Skeletal muscle cell (primary cell): ENCODE measurements at places on chromosomes 5 and 9.

GRCh38 chr9:109181284-109181683, 14.2 kb upstream of the FRRS1L start:
- DNase-seq = no peak

DNA sequence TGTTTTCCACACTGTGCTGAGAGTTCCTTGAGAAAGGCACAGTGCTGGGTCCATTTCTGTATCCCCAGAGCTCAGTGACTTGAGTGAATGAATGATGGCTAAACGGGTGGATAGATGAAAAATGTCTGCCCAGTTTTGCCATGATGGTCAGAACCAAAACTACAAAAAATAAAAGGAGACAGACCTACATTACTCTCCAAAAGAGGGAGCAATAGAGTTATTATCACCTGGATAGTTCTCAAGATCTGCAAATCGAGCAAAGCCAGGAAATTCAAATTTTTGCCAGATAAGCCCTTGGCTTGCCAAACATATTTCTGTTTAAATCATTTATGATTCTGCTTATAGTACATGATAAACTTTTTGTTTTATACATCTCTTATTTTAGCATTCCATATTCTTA, 214.2 kb upstream of the ZNF462 start:
- no peak for DNase-seq

DNA sequence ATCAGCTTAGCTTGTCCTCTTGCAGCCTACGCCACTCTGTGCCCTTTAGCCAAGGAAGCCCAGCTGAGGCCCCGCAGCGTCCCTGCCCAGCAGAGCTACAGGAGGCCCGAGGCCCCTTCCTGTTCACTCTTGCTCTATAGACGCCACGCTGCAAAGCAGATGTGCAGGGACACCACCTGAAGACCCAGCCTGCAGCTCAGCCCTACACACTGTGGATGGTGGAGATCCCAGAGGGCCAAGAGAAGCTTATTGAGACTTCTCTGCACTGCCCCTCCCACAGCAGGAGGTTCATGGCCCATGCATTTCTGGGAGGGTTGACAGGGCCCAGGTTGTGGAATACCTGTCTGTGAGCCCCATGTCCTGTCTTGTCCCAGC, 33.6 kb downstream of the IRF1 start:
- no peak for DNase-seq

GRCh38 chr9:84969084-84969483, 299.6 kb downstream of the NTRK2 start:
- no peak for DNase-seq

DNA sequence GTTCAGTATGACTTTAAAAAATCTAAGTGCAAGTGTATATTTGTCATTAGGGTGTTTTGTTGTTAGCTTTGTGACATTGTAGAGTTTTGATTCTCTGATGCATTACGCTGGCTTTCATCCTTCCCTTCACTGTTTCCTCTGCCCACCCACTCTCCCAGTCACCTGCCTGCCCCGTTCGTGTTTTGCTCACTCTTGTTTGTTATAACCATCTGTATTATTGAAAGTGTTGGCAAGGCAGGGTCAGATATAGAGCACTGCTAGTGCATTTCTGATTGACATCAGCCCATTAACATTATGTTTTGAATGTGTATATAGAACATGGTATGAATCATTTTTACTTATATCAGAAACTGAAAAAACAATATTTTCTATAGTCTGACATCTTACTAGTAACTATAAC, 27.3 kb downstream of the SCGB3A1 start:
- no peak for DNase-seq

GRCh38 chr9:72255569-72255968, 106.3 kb downstream of the GDA start:
- no peak for DNase-seq

DNA sequence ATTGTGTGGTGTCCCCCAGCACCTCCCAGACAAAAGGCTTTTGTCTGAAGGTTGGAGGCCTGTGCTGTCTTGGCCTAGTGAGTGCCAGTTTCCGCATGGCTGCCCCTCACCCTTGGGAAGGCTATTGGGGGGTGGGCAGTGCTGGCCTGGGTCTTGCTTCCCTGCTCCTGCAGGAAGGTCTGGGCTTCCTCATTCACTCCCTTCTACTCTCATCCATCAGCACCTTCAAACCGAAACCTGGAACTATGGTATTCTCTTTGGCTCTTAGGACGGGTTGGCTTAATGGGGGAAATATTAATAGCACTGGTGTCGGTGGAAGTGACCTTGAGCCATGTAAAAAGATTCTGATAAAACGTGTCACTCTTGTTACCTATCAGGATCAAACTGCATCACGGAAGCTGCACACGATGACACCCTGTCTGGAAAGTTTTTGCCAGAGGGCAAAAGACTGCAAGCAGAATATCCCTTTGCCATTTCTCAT, 34.0 kb upstream of the GLRX start:
- DNase-seq = no peak

- DNase-seq = no peak
Observed at GRCh38 chr5:669111-669841, 23.9 kb downstream of the TPPP start.

GRCh38 chr9:81687521-81688261, 1.7 kb downstream of the TLE1 start:
- no peak for DNase-seq

DNA sequence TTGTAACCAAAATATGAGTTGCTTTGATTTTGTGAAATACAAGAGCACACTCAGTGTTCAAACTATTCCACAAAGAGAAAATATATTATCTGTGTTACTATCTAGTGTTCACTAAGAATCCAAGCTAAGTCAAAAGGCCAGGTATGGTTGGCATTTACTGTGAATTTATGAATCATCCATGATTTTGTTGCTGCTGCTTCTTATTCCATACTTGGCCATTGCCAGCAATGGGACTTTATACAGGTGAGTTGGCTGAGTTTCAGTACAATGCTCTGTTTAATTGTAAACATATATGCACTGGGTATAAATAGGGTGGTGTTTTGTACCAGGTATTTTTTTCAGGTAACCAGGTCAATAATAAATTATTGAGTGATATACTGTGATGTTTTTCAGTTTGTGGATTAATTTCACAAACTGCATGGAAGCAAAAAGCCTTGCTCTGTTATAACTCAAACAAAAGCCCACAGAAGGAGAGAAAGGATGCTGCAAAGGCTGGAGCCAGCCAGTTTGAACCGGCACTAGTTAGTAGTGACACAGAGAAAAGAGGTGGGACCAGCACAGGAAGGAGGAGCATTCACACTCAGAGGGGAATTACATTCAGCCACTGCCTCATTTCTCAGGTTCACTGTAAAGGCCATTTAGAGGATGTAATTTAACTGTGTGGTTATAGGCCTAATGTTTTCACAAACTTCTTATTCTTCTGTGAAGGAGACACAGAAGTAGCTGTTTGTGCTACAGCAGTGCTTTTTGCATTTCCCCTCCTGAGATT, 381.8 kb downstream of the ADGRV1 start:
- DNase-seq = peak; percentile 11

DNA sequence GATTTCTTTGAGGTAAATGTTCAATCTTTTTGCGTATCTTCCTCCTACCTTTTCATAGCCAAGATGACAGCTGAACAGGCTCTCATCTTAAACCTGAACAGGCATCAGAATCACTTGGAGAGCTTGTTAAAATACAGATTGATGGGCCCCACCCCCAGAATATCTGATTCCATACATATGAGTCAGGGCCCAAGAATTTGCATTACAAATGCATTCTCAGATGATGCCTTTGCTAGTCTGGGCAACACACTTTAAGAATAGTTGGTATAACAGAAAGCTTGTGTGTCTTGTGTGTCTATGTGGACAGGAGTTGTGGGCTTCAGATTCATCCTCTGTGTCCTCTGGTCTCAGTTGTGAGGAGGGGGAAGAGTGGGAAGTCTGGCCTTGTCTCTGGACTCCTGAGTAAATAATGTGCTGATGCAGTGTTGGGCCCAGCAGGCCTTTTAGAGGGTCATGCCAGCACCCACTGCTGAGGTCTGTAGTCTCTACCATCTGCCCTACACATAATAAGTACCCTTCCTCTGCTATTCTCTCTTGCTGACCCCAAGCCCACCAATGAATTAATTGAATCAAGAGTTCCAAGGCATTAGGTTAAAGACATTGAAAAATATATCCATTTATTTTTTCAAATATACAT, 43.1 kb downstream of the PTCD2 start:
- DNase-seq = peak; percentile 50

DNA sequence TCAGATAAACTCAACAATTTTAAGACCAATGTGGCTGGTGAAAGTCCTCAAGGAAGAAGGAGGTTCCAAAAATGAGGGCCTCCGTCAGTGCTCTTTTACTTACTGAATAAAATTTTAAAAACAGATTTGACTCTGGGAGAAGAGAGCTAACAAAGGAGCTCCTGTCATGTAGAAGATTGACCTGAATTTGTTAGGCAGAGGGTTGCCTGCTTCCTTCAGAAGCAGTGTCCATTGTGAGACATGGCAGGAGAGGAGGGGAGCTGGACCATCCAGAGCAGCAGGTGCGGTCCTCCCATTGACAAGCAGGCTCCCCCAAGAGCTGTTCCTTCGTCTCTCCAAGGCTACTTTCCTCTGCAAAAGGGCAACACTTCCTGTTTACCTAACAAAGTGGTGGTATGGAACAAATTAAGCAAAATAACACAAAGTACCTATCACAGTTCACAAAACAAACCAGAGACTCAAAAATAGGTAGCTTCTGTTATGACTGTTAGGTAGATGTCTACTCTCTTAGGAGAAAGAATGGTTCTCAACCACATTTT, 238.1 kb downstream of the DENND1A start:
- no peak for DNase-seq

- DNase-seq = no peak
Observed at GRCh38 chr9:69499407-69499806, 172.8 kb downstream of the APBA1 start.

GRCh38 chr5:157677931-157678330, 6.6 kb downstream of the C5orf52 start:
- no peak for DNase-seq

- no peak for DNase-seq
Observed at GRCh38 chr9:87282538-87282937, 215.1 kb upstream of the DAPK1 start.

DNA sequence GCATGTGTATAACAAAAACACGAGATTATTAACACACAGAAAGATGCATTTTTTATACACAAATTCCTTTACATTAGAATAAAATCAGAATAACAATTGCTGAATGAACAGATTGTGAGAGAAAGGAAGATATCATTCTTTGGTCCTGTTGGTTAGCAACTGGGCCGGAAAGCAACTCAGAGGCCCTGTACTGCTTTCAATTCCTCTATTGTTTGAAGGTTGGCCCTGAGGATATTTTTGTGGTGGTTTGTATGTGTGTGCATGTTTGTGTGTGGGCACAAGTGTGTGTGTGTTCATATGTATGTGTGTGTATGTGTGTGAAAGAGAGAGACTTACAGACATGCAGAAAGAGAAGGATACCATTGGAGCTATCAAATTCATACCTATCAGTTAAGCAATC, 356.8 kb upstream of the DMAC1 start:
- DNase-seq = no peak
